Myocyte (in vitro differentiated cells): ENCODE measurements at places on chromosomes 12 and 14. TPM values are rescaled to one million over a fixed set of nuclear protein-coding genes. Genes with fewer than 3 reads are reported as not detected.

Gene MANSC4
- total RNA-seq: not detected in 2 replicates

Gene STON2
- 67.4 and 78.1 TPM in 2 replicates for total RNA-seq

Gene CLEC4D
- total RNA-seq: not detected in 2 replicates

Gene SERPINA10
- total RNA-seq: not detected in 2 replicates

Gene SLC10A1
- not detected in 2 replicates for total RNA-seq

Gene HHIPL1
- 0.32 and 0.36 TPM in 2 replicates for total RNA-seq

Gene KCNA5
- not detected in 2 replicates for total RNA-seq

Gene CLEC1B
- total RNA-seq: not detected in 2 replicates

Gene PGF
- 12.0 and 19.8 TPM in 2 replicates for total RNA-seq

Gene VASH1
- total RNA-seq: 4.1 and 4.7 TPM in 2 replicates

Gene HVCN1
- 3.2 and 3.9 TPM in 2 replicates for total RNA-seq
